ENCODE measurements at places on chromosomes 12 and 14.

DNA sequence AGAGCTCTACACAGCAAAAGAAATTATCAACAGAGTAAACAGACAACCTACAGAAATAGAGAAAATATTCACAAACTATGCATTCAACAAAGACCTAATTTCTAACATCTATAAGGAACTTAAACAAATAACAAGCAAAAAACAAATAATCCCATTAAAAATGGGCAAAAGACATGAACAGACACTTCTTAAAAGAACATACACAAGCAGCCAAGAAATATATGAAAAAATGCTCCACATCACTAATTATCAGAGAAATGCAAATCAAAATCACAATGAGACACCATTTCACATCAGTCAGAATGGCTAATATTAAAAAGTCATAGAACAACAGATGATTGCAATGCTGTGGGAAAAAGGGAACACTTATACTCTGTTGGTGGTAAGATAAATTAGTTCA lies 100.7 kb upstream of the LGR5 start:
- DNase-seq: no peak

GRCh38 chr14:26143057-26143456 lies 454.8 kb downstream of the NOVA1 start:
- DNase-seq: no peak

GRCh38 chr12:16070113-16070512 lies 159.0 kb downstream of the DERA start:
- no peak for DNase-seq

- no peak for DNase-seq
Observed at GRCh38 chr12:47850153-47851084, 30.7 kb upstream of the HDAC7 start.

GRCh38 chr12:4450551-4451112 lies 5.0 kb upstream of the FGF6 start:
- DNase-seq: peak; percentile 37

DNA sequence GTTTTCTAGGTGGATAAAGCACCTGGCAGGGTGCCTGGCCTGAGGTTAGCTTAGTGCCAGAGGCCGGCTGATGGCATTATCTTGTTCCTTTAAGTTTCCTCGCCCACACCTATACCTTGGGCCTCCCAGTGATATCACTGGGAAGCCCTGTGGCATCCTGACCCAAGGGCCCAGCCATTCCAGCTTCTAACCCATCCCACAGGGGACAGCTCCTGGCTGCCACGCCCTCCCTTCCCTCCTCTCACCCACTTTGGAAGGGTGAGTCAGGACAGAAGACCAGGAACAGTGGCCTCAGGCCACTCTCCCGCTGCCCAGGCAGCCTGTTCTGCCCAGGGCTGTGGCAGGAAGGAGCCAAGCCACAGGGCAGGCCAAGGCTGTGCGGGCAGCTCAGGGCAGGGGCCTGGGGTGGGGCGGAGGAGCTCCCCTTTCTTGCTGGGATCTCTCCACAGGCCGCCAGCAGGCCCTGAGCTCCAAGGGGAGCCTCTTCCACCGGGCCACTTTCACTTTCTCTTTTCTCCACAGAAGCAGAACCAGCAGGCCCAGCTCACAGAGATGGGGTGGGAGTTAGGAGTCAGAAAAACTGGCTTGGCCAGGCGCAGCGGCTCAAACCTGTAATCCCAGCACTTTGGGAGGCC lies 75.1 kb downstream of the IRF2BPL start:
- peak; percentile 62 for DNase-seq

- no peak for DNase-seq
Observed at GRCh38 chr14:77882636-77883035, 82.7 kb downstream of the ADCK1 start.

DNA sequence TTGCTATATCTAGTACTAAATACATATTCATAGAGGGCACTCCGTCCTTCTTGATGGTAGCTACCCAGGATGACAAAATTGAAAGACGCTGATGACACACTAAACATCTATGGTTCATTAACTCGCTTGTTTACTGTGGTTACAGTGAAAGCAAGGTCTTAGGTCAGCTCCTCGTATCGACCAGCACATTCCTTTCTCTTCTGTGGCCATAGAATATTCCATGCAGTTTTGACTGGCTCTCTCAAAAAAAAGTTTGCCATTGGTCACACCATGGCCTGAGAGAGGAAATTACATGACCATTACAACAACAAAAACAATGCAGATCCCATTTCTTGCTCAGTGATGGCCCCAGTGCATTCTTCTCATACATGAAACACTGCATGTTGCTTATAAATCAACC lies 411.4 kb upstream of the SOX5 start:
- DNase-seq: no peak

GRCh38 chr12:40225984-40226602 lies 1.3 kb downstream of the LRRK2 start:
- DNase-seq: no peak

DNA sequence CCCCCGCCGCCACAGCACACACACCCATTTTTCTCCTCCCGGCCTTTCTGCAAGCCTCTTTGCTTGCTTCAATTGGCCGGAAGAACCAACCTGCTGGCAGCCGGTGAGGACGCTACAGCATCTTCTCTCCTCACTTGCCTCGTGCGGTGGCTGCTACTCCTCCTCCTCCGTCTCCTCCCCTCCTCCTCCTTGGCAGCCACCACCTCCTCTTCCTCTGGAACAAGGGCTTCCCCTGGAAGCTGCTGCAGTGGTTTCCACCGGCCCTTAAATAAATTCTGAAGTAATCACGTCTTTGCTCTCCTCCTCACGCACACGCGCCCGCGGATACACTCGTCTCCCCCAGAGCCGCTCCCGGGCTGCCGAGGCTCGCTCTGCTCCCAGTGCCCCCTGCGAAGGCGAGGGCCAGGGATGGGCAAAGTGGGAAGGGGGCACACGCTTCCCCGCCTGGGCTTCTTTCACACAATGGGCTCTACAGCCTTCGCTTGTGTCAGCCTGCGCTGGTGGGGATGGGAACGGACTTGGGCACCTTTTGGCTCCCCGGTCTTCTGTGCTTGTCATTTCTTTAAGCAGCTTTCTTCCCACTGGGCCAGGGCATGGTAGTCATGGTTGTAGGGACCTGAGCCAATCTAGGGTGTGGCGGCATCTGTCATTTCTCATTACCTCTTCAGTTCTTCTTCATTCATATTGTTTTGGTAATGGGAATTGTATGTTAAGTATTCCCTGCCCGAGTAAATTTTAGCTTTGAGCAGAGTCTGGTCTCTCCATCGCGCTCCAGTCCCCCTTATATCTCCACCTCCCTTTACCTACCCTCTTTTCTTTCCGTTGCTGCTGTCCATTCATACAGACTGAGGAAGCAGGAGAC lies at the start of gene PPFIA2:
PPFIA2 (minus strand) TSS at position 161 of the 862 bp plus-strand sequence.
- DNase-seq: peak; percentile 71

- no peak for DNase-seq
Observed at GRCh38 chr12:78672033-78672432, 192.5 kb upstream of the SYT1 start.

DNA sequence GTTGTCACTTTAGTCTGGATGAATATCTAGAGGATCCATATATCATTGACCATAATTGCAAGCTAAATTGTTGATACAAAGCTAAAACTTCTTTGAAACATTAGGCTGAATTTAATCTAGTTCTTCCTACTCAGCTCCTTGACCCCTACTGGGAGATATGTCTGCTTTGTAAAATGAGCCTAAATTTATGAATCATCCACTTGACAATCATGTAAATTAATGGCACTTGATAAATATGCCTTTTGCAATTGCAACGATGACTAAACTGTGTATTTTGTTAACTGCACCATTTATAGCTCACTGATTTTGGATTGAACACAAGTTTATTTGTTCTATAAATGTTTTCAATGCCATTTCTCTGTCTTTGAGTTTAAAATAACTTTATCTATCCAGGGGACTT lies 1616.5 kb upstream of the FLRT2 start:
- DNase-seq: no peak

DNA sequence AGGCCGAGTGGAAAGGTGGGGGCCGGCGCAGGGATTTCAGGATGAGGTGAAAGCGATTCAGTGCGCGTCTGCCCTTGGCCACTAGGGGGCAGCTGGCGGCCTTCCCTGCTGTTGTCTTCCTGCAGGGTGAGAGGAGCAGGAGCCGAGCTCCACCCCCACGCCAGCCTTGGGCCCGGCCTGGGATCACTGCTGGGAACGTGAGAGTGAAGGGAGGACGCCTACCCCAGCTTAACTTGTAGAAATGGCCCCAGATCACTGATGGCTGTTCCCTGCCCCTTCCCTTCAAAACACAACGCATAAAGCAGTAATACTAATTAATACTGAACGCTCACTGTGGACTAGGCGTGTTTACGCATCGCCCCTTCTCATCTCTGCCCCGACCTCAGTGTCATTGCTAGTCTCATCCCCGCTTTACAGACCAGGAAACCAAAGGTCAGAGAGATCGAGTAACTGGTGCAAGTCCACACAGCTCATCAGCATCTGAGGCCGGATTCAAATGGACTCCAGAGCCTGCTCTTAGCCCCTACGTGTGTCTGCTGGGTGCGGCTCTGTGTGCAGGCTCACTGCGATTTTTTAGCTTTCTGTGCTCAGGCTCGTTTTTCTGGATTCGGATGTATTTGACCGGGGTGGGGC lies 24.3 kb downstream of the MVK start:
- peak; percentile 92 for DNase-seq

GRCh38 chr14:71267691-71268090 lies 360.4 kb downstream of the PCNX1 start:
- no peak for DNase-seq

DNA sequence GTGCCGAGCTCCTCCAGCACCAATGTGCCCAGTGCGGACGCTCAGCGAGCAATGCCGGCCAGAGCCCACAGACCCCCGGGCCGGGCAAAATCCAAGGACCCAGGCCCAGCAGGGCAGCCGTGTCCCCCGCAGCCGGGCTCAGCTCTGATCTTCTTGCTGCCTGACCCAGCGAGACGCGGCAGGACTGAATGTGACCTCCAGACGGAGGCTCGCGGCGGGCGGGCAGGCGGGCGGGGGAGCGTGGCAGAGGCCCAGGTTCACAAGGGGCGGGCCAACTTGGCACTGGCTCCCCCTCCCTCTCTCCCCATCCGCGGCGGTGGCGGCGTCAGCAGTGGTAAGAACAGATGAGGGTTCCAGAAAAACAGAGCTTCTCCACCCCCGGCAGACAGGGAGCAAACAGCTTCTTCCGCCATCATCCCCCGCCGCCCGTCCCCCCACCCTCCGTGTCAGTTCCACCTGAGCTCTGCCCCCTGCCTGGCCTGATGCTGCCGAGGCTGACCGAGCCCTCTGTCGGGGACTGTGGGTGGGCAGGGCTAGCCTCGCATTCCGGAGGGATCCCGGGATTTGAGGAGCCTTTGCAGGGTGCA lies 94.3 kb downstream of the RFLNA start:
- peak; percentile 90 for DNase-seq

DNA sequence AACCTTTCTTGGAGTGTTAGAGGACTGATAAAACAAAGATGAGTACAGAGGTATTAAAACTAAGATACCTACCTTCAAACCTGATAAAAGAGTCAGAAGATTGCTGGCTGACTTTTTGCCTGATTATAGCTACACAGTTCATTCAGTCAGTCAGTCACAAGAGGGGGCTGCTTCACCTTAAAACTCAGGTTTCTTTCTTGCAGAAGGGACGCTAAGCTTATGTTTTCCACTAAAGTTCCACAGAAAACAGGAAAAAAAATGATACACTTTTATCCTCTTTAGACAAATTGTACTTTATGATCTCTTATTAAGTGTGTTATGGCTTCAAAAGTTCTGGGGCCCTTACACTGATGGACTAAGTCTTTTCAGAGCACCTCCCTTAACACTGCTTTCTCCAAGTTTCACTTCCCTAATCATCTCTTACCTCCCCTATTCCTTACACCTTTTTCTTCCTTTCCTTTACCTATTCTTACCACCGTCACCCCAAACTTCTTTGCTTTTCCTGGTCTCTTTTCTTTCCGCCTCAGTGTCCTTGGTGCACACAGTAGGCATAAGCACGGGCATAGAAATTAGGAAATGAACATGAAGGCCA lies 448.7 kb upstream of the OR4E1 start:
- no peak for DNase-seq

Data from right hindlimb (tissue), 1 donor.